ENCODE measurements at places on chromosomes 6 and 20.
A peak's percentile ranks its signal among the peaks of the same experiment; 100 is the strongest.

- no peak for DNase-seq
Observed at GRCh38 chr20:60069656-60070055, 111.4 kb downstream of the CDH26 start.

DNA sequence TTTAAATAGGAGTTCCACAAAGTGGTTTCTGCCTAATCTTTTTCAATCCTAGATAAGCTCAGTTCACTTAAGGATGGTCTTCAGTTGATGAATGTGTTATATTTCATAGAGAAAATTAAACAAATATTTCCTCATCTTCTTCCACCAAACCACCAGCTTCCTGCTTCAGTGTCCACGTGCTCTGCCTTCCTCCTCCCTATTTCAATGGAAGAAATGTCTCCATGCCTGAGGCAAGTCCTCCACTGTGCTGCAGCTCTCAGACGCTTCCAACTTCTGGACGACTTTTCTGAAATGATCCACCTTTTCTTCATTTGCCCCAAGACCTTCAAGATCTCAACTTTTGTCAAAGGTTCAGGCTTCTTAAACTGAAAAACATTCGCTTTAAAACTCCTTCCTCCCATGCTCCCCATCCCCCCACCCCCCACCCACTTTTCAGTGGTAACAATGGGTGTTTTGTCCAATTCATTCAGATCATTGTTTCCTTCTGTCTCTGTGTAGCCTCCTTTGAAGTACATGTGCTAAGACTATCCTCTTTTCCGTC, 25.3 kb upstream of the FABP7 start:
- DNase-seq: no peak

DNA sequence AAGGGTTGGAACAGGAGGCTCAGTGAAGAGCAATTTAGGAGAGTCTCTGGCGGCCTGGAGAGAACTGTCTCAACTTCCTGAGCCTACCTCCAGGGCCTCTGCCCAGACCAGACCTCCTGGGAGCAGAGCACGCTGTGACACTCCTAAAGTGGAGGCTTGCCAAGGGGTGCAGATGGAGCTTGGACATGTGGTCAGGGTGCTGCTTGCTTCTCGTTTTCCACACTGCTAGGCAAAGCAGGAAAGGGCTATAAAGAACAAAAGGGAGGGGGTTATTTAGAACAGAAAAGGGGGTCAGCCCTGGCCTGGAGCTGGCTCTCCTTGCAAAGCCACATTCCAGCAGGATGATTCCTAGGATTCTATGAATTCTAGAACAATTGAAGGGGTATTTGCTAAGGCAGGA, 145.7 kb upstream of the GGTLC1 start:
- no peak for DNase-seq

GRCh38 chr20:48849299-48849698, 21.5 kb upstream of the PREX1 start:
- no peak for DNase-seq

DNA sequence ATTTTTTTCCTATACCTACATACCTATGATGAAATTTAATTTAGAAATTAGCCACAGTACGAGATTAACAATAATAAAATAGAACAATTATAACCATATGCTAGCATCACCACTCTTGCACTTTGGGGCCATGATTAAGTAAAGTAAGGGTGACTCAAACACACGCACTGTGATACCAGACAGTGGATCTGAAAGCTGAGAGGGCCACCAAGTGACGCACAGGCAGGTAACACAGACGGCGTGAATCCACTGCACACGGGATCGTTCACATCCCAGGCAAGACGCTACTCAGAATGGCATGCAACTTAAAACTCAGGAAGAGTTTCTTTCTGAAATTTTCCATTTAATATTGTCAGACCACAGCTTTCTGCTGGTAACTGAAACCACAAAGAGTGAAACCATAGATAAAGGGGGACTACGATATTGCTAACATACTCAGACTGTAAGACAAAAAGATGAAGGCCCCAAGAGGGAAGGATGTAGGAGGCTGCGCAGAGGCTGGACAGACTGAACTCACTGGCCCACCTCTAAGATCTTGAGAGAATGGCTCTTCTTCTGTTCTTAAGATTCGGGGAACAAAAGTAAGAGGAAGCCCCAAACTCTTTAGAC, 17.9 kb downstream of the RRBP1 start:
- no peak for DNase-seq

DNA sequence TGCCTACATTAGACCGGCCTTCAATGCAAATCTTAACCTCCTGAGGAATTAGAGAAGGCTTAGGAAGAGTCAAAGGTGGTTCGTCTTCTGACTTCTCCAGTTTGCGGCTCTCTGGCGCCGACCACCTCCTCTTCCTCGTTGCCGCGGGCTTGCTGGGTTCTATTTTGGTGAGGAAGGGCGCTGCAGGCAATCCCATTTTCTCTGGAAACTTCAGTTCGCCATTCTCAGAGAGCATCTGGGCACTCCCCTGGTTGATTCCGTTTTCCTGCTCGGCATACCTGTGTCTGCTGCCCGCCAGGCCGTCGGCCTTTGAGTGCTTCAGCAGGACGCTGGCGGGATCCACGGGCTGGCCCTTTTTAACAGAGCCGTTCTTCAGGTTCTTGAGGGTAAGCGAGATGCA, 67.9 kb downstream of the GMPR start:
- DNase-seq: no peak

DNA sequence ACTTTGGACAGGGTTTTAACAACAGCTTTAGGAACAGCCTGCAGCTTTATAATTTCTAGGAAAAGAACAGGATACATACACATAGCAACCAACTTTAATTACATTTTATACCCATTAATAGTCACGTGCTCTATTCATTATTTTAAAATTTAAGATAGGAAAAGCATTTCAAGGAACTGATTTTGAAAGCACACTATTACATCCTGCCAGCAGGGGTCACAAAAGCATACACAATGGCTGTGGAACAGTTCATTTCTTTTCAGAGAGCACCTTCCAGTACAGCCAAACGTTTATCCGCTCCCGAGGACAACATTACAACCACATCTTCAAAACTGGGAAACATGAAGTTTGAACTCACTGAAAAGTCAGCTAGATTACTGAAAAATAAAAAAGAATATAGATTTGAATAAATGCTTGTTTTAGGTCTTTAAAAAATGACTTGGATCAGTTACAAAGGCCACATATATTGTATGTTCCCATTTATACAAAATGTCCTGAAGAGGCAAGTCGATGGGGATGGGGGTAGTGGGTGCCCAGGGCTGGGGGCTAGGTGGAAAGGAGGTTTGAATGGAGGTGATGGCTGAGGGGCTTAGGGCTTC, 104.6 kb upstream of the EXOC2 start:
- DNase-seq: no peak

- no peak for DNase-seq
Observed at GRCh38 chr20:22905658-22906057, 129.5 kb upstream of the SSTR4 start.

- DNase-seq: no peak
Observed at GRCh38 chr20:20820104-20820503, 107.7 kb upstream of the RALGAPA2 start.

- no peak for DNase-seq
Observed at GRCh38 chr20:22560817-22561216, 23.6 kb downstream of the FOXA2 start.

DNA sequence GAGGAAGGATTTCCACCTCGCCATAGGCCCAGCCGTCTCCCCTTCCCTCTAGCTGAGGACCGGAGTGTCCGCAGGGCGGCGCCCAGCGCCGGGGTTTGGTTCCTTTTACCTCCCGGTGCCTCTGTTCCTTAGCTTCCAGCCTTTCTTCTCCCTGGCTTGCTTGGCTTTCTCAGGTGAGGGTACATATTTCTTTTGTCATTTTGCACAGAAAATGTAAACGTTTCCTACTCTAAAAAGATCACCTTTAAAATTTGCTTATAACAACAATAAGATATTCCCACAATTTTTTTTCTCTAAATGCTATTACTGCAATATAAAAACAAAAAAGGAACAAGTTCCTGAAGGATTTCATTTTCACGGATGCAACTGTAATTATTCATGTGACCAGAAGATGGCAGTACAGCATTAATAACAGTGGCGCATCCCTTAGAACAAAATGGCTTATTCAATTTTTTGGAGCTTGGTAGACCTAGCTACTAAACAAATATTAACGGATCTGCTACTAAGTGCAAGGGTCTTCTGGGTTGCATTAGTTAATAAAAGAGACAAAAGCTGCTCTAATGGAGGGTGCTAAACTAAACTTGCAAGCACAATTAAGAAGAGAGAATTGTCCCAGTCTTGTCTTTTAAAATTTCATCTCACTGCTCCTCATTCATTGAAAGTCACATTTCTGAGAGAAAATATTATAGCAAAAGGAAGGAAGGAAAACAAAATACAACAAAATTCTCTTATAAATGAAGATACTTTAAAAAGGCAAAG, 172.9 kb downstream of the ADGRG6 start:
- no peak for DNase-seq

GRCh38 chr20:37066168-37066567, 29.6 kb downstream of the RBL1 start:
- no peak for DNase-seq

DNA sequence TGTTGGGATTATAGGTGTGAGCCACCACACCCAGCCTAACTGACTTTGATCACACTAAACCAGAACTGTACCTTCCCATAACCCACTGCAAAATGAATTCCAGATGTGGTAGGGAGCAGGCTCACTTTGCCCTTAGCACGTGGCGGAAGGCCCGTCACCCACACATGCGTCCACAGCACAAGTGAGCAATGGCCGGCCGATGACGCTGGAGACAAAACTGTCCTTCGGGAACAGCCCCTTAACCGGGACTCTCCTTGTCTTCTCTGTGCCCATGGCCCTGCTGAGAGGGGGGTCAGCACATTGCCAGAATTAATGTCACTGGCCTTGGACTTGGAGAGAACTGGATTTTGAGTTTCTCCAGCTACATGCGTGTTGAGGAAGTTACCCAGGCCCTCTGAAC, 107.2 kb downstream of the TOX2 start:
- no peak for DNase-seq

GRCh38 chr20:1313236-1313964, 15.5 kb downstream of the SDCBP2 start:
- peak; percentile 48 for DNase-seq

DNA sequence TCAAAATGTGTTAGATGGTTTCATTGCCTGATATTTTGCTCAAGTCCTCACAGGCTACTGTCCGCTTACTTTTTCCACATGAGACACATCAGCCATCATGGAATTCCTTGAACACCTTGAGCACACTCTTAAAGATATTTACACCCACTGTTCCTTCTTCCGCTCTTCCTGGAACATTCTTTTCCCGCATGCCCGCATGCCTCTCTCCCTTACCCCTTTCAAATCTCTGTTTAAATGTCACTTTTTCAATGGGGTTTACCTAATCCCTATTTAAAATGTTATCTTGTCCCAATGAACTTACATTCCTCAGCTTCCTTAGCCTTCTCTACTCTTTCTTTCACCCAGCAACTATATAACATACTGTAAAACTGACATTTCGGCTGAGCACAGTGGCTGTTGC, 503.3 kb upstream of the PTCHD4 start:
- DNase-seq: no peak

GRCh38 chr6:125863023-125863422, 72.3 kb downstream of the NCOA7 start:
- DNase-seq: no peak

DNA sequence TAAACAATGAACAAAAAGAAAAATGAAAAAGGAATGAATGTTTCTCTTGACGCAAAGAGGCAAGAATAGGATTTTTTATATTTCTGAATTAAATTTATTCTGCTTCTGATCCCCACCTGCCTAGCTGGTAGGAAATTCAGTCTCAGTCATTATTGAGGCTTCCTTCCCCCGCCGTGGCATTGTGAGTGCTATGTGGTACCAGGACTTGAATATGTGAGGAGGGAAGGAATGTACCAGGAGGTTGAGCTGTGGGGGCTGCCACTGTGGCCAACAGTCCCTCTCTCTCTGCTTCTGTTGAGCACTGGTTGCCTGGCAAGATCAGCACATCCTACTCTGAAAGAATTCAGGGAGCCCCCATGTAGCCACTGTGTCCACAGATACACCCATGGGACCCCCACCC, 368.1 kb upstream of the JARID2 start:
- no peak for DNase-seq

- no peak for DNase-seq
Observed at GRCh38 chr20:6956574-6956973, 189.1 kb downstream of the BMP2 start.

GRCh38 chr6:16767765-16768476, 6.7 kb upstream of the ATXN1 start:
- no peak for DNase-seq

- no peak for DNase-seq
Observed at GRCh38 chr6:91695221-91695620, 1108.3 kb upstream of the MAP3K7 start.

DNA sequence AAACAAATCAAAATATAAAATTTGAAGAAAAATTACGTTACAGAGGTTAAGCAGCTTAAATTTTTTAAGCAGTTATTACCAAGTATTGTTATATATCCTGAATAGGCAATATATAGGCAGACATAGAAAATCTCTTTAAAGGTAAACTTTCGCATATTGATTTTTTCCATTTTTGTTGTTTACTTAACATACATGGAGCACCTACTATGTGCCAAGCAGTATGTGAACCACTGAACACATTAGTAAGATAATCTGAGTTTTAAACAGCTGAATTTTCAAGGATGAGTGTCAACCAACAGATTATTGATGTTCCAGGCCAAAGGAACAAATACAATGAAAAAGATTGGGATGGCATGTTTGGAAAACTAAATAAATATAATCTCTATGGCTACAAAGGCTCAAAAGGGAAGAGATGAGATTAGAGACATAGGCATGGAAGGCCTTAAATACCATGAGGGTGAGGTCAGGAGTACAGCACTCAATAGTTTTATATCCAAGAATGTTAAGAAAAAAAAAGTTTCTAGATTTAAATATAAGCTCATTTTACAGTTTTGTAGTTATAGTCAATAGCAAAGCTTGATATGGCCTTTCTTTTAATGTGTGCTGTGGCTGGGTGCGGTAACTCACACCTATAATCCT, 277.5 kb downstream of the PTPRK start:
- DNase-seq: no peak

DNA sequence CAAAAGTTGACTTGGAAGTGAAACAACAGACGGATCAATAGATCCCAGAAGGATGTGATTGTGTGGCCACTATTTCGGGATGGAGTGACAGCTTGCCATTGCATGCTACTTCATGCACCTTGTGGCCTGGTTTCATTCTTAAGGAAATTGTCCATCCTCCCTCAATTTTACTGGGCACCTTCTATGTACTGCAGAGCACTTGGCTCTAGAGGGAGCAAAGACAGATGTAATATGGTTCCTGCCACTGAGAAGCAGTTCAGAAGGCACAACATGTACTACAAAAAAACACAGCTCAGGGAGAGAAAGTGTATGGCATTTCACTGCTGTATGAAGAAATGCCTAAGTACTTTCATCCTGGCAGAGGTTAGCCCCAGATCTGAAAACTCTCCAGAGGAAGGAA, 91.9 kb downstream of the FOXA2 start:
- DNase-seq: no peak

- DNase-seq: no peak
Observed at GRCh38 chr6:38843798-38844197, 128.7 kb downstream of the DNAH8 start.

GRCh38 chr6:80226151-80226550, 119.7 kb downstream of the BCKDHB start:
- no peak for DNase-seq

Data from stimulated activated CD4-positive, alpha-beta T cell treated with anti-CD3 and anti-CD28 coated beads, Interleukin-1b, Interleukin-23, amount 100 ng/mL, for 24 hours (primary cell).